ENCODE measurements at places on chromosomes 5 and 9.

- no peak for DNase-seq
These were observed 53.6 kb upstream of the IRX2 start for GRCh38 chr5:2805080-2805479.

- DNase-seq, result no peak
These were observed 268.4 kb upstream of the PANK3 start for GRCh38 chr5:168847511-168848073.

- no peak for DNase-seq
These were observed 205.5 kb upstream of the CDKN2B start for GRCh38 chr9:22214497-22215031.

- DNase-seq, result no peak
These were observed 60.3 kb downstream of the MAPKAP1 start for GRCh38 chr9:125646621-125647100.

DNA sequence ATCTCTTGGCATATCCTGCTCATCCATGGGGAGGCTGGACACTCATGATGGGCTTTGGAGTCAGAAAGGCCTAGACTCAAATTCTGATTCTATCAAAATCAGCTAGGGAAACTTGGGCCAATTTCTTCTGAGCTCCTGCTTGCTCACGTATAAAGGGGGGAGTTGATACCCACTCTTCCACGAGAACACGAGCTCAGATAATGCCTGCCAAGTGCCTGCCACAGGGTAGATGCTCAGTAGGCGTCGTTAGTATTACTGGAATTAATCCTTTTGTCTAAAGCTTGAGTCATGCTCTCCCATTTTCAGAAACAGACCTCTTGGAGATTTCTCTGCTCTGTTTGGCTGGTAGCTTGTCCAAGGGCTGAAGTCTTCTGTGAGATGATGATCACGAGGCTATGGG, 238.3 kb upstream of the MVB12B start:
- DNase-seq, result no peak

DNA sequence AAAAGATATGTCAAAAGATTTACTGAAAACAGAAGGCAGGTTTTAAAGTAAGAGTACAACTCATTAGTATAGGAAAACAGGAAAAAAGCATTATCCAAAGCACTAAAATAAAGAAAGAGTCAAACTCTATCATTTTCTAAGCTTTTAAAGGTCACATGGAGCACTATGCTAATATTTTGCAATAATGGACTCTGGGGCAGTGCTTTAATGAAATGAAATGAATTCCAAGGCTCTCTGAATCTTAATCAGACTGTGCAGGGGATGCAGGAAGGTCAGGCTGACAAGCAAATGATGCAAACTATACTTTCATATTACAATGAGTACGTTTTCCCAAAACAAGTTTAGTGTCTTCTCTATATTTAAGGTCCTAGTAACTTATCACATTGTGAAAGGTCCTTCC, 981.9 kb upstream of the DMAC1 start:
- no peak for DNase-seq

DNA sequence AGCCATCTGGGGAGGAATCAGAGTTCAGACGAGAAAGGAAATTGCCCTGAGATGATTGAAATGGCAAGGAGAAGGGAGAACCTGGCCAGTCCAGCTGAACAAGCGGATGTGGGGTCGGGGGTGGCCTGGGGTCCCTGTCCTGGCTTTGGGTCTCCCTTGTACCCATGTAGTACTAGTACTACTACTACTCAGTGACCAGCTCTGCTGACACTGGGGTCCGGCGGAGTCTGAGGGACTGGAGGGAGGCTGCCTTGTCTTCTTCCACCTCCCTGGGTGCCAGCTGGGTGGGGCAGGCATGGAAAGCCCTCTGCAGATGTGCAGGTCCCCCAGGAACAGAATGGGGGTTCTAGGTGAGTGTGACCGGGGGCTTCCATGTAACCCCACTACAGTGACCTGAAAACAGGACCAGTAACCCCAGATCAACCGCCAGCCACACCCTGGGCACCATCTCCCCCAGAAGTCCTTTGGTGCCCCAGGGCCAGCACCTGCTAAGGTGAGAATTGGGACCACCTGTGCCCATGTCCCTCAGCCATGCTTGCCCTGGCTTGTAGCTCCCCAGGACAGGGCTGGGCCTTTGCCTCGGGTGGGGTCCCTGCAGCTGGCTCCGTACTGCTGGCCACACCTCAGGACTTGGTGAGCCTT, 89.1 kb upstream of the COL5A1 start:
- no peak for DNase-seq

GRCh38 chr9:117549444-117549843, 134.6 kb upstream of the ASTN2 start:
- DNase-seq, result no peak

DNA sequence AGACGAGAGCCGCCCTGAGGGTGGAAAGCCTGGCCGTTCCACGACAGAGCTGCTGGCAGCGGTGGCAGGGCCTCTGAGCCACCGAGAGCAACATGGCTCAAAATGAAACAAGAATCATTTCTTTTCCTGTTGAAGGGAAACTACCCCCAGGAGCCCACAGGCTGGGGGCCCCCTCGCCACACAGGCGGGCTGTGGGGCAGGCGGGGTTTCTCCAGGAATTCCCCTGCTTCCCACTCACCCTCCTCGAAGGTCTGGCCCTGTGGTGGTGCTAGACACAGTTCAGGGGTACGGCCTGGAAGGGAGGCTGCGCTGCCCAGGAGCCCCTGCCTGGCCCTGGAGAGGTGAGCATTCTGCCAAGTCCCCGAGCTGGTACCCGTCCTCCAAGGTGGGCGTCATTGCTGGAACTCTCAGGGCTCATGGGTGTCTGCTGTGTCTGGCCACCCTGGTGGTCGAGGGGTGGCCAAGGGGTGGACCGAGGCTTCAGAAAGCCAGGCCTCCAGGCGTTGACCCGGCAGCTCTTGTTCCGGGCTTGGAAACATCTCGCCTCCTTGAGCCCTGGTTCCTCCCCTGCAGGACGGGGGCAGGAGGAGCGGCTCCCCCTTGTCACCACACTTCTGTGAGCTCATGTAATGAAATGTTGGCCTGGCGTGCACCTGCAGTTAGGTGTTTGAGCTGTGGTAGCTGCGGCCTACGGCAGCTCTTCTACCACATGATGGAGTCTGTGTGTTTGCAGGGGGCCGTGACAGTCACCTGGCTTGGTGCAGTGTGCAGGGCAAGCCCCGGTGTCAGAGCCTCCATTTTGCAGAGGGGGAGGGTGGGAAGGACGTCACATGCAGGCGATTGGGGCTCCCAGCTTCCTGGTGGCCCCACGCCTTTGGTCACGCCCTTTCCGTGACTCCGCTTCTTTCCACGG, 65.3 kb downstream of the RXRA start:
- DNase-seq, result no peak

GRCh38 chr5:53479590-53480415, 626 bp upstream of the FST start:
- no peak for DNase-seq

- no peak for DNase-seq
These were observed 28.6 kb upstream of the IL13 start for GRCh38 chr5:132629230-132629944.

- DNase-seq, result no peak
These were observed 90.0 kb upstream of the ITGA2 start for GRCh38 chr5:52898961-52899680.

- DNase-seq, result no peak
These were observed 316.8 kb downstream of the BRINP1 start for GRCh38 chr9:119052339-119053030.

- DNase-seq, result peak; percentile 60
These were observed 7.8 kb downstream of the ANGPTL2 start for GRCh38 chr9:127114606-127115005.

DNA sequence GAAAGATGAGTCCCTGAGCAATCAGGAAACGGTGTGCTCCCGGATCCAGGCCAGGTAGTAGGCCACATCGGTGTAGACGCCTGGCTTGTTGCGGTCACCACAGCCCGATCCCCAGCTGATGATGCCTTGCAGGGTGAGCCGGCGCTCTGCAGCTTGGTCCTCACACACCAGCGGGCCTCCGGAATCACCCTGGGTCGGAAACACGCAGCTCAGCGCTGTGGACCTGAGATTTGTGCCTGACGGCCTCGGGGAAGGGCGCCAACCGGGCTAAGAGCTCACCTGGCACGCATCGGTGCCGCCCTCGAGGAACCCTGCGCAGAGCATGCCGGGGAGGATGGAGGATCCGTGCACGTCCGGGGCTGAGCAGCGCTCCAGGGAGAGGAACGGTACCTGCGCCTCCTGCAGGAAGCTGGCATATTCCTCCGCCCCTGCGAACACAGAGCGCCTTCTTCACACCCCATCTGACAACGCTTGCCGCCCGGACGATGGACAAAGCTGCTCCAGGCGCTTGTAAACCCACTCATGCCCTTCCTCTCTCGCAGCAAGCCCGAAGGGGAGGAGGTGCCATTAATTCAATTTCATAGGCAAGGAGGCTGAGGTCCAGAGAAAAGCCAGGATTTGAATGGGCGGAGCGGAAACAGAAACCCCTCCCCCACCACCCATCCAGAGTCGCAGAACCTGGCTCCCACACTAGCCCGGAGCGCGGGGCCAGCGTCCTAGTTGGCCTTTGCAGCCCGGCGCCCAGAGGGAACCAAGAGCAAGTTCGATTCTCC, 2.0 kb upstream of the PFN3 start:
- peak; percentile 53 for DNase-seq

DNA sequence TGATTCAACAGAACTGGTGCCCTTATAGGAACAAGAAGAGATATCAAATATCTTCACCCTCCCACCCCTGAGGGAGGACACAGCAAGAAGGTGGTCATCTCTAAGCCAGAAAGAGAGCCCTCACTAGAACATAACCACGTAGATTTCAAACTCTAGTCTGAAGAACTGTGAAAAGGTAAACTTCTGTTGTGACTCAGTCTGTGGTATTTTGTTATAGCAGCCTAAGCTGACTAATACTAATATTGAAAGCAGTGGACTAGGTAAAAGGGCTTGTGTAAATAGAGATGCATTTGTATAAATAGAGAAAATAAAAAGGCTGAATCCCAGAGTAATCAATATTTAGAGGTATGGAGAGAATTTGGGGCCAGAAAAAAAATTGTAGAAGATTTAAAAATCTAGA, 157.6 kb upstream of the CCNH start:
- no peak for DNase-seq

DNA sequence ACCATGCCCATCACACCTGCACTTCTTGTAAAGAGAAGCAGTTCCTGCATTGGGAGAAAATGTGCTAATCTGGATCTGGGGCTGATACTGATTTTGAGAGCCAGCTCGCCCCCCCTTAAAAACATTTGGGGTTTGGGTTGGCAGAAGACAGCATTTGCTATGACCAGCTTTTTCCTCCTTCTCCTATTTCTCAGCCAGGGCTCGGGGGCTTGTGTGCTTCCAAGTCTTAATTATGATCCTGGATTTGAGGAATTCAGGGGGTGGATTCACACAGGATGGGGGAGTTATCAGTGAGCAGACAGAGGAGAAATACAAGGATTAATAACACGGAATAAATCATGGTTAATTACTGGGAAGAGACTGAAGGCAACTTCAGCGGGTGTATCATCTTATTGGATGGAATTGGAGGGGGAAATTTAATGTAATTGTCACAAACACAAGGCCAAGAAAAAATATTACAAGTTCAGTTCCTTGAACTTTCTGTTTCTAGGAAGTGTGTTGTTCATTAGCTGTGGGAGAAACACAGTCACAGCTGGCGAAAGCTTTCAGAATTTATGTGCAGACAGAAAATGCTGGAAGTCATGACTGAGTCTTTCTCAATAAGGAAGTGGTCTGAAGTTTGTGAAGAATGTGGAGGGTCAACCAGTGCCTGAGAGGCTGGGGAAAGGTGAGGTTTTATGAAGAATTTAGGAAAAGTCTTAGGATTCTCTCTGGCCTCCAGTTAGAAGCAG, 15.3 kb downstream of the C9orf152 start:
- no peak for DNase-seq

GRCh38 chr9:41229408-41230401, 40.6 kb upstream of the ZNG1F start:
- DNase-seq, result no peak

- DNase-seq, result peak; percentile 84
These were observed 3.0 kb upstream of the HRCT1 start for GRCh38 chr9:35903049-35903448.

- peak; percentile 77 for DNase-seq
These were observed 15.9 kb downstream of the FBXW5 start for GRCh38 chr9:136928591-136928990.

DNA sequence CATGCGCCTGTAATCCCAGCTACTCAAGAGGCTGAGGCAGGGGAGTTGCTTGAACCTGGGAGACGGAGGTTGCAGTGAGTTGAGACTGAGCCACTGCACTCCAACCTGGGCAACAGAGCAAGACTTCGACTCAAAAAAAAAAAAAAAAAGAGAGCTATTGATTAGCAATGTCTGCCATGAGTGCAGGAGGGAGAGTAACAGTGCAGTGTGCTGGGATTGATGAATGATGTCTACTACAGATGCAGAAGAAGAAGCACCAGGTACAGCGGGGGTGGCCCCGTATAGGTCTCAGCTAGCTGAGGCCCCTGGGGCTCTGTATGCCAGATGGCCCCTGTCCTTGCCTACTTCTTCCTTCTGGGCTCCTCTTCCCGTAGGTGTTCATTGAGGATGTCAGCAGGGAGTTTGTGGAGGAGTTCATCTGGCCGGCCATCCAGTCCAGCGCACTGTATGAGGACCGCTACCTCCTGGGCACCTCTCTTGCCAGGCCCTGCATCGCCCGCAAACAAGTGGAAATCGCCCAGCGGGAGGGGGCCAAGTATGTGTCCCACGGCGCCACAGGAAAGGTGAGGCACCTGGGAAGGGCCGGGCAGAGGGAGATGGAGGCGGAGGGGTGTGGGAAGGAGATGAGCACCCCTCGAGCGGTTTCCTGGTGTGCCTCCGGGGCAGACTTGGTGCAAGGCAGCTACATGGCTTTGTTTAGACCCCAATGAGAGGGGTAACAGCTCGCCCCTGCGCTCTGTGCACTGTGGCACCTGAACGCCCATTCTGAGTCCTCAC, 13.5 kb downstream of the ASS1 start:
- no peak for DNase-seq

DNA sequence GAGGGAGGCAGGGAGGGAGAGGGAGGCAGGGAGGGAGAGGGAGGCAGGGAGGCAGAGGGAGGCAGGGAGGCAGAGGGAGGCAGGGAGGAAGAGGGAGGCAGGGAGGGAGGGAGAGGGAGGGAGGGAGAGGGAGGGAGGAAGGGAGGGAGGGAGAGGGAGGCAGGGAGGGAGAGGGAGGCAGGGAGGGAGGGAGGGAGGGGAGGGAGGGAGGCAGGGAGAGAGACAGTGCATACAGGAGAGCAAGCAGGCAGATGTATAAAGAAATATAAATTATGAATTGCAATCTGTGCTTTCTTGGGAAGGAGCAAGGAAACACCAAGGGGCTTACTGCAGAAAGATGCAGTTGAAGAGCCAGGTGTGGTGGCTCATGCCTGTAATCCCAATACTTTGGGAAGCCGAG, 147.2 kb upstream of the PANK3 start:
- no peak for DNase-seq
